Activated naive CD8-positive, alpha-beta T cell treated with anti-CD3 and anti-CD28 coated beads, Interleukin-2, amount 10 ng/mL, durations not matched to agents 7 days and 5 days (primary cell): ENCODE measurements at places on chromosomes 2 and 18.
A peak's percentile ranks its signal among the peaks of the same experiment; 100 is the strongest.

DNA sequence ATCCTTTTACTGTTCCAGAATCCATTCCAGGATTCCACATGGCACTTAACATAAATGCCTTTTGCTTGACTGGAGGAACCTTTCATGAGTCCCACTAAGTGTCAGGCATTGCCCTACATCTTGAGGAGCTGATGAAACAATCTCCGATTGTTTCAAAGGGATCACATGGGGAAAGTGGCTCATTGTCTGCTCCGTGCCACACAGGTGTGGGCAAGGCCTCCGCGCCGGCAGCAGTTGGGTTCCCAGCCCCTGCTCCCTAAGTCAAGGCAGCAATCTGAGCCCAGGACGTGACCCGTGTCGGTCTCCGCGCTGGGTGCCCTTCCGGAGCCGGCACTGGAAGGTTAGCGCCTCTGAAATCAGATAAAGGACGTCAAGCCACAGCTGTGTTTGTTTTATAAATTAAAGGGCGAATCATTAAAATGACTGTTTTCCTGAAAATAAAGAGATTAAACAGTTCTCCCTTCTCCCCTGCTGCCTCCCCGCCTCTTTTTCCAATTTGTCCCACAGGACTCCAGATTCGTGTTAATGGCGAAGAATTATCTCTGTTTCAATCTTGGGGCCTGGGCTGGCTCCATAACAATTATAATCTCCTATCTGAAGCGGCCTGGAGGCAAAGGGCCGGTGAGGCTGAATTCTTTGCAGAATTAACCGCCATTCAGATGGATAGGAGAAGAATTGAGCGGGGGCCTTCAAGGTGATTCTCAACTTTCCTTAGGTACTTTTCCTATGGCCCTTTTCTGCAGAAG is 84.3 kb upstream of the FZD7 start:
- no peak for DNase-seq

- DNase-seq, result no peak
These were observed 247.1 kb upstream of the UBE2E3 start for GRCh38 chr2:180733330-180733729.

GRCh38 chr2:66805016-66805865 is 370.3 kb downstream of the MEIS1 start:
- DNase-seq, result no peak

DNA sequence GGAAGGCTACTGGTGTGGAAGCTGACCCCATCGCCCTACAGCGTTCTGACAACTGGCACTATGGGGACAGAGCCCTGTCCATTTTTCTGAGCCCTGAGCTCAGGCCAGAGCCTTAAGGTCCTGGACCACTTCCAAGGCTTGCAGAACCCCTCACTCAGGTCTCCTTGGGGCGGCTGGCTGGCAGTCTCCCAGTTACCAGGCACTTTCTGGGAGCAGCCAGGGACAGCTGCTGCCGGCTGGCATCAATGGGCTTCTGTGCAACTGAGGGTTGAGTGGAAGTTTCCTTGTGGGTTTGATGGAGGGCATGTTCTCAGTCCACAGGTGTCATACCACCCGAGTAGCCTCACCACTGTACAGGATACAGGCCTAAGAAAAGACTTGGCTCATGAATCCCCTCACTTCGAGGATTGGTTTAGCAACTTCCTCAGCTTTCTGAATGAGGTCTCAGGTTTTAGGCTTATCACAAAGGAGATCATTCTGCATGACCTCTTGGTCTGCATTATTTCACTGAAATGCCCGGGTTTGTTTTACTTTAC is 27.4 kb upstream of the WIPF1 start:
- DNase-seq, result no peak

DNA sequence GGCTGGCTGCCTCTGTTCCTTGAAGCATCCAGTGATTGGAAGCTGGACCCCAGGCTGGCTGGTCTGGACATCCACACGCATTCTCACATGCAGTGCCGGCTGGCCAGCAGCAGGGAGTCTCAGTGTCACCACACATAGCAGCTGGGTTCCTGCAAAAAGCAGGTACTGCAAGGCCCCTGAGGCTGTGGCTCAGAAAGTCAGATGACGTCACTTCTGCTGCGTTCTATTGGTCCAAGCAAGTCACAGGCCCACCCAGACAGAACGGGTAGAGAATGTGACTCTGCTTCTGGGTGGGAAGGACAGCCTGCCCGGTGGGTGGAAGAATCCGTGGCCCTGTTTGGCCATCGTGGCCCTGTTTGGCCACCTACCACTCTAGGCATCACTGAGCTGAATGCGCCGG is 51.3 kb upstream of the SPP2 start:
- DNase-seq, result no peak

DNA sequence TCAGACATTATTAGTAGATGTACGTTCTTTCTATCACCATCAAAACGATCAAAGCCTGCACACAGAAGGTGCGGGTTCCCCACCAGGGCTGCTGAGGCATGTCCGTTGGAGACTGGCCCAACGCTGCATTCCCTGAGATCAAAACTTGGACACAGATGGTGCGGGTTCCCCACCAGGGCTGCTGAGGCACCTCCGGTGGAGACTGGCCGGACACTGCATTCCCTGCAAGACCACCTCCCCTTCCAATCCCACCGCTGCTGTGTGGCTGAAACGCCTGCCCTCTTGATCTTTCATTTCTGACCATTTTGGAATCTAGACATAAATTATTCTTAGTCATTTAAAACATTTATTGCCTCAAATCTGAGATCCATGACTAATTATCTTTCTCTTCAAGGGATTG is 254.2 kb upstream of the SALL3 start:
- no peak for DNase-seq

GRCh38 chr18:61734396-61734795 is 158.4 kb downstream of the RNF152 start:
- no peak for DNase-seq

GRCh38 chr18:25832001-25832604 is 258.3 kb downstream of the SS18 start:
- DNase-seq, result no peak

- DNase-seq, result no peak
These were observed 183.0 kb downstream of the PHLPP1 start for GRCh38 chr18:62898359-62898758.

- DNase-seq, result no peak
These were observed 760.0 kb upstream of the FSHR start for GRCh38 chr2:49914281-49914680.

- no peak for DNase-seq
These were observed 23.5 kb downstream of the COMMD1 start for GRCh38 chr2:61928826-61929461.

- no peak for DNase-seq
These were observed 149.1 kb downstream of the ZNF516 start for GRCh38 chr18:76345901-76346300.

GRCh38 chr2:43482961-43483360 is 112.9 kb downstream of the THADA start:
- no peak for DNase-seq

DNA sequence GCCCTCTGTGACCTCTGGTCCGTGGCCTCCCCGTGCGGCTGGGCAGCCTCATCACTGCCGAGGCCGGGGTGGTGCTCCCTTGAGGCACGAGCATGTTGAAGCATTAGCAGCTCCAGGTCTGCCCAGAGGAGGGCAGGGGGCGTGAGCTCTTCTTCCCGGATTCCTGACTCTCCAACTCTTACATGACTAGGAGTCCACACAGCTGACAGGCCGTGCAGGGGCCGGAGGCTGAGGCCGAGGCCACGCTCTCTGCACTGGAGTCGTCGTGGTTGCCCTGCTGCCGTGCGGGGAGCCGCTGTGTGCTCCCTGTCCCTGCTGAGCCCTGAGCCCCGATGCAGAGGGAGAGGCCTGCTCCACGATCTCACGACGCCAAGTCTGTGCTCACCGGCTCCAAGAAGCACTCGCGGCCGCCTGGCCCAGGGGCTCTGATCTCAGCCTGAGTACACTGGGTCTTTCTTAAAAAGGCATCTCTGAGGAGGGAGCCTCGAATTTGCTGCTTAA is 19.4 kb upstream of the KCNG2 start:
- DNase-seq, result peak; percentile 12
